Activated CD8-positive, alpha-beta memory T cell treated with anti-CD3 and anti-CD28 coated beads for 4 hours (primary cell): ENCODE measurements at places on chromosomes 11 and 22.

DNA sequence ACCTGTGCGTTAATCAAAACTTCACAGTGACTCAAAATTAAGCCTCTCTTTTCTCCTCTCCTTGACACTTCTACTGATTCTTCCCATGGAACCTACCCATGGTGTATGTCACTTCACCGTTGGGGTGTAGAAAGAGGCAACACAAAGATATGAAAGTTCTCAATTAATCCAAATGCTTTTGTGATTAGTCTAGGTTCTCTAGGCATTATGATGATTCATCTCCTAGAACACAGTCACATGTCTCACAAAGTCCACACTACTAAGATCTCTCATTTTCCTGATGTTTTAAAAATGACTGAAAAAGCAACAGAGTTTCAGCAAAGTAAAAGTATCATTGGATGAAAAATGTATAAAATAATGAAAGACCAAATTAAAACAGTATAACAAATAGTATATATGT is 13.7 kb upstream of the SCGB2A2 start:
- DNase-seq, result no peak

GRCh38 chr22:46783721-46784120 is 21.3 kb downstream of the TBC1D22A start:
- no peak for DNase-seq

DNA sequence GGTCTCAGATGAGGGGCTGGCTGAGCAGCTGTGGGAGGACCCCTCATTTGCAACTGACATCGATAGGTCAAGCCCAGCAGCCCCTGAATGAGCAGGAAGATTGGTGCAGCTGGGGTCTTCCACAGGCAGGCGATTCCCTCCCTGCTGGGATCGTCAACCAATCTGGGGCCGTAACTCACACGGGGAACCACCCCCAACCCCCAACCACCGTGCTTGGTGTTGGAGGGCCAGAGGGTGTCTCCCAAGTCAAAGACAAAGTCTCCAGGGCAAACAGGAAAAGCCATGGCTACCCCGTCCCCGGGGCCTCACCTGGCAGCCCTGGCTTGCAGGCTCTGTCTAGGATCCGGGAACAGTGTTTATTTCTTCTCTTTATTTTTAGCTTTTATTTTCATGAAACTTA is 26.9 kb upstream of the SCUBE1 start:
- no peak for DNase-seq

DNA sequence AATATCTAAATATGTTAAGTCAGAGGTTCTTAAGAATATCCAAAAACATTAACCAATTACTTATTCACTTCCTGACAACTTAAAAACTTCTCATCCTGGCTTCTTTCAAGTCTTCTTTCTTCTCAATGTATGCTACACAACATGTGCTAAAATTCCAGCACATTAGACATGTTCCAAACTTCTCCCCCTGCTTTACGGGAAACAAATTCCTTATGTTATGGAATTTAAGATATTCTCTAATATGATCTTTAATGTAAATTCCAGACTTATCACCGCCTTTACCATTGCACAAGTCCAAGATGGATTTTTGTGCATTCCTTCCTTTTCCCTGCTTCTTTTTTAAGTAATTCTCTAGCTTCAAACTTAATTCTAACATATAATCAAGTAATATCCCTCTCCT is 964.5 kb upstream of the CHORDC1 start:
- DNase-seq, result no peak

- DNase-seq, result no peak
Observed at GRCh38 chr22:17334983-17335382, 34.3 kb upstream of the CECR2 start.

DNA sequence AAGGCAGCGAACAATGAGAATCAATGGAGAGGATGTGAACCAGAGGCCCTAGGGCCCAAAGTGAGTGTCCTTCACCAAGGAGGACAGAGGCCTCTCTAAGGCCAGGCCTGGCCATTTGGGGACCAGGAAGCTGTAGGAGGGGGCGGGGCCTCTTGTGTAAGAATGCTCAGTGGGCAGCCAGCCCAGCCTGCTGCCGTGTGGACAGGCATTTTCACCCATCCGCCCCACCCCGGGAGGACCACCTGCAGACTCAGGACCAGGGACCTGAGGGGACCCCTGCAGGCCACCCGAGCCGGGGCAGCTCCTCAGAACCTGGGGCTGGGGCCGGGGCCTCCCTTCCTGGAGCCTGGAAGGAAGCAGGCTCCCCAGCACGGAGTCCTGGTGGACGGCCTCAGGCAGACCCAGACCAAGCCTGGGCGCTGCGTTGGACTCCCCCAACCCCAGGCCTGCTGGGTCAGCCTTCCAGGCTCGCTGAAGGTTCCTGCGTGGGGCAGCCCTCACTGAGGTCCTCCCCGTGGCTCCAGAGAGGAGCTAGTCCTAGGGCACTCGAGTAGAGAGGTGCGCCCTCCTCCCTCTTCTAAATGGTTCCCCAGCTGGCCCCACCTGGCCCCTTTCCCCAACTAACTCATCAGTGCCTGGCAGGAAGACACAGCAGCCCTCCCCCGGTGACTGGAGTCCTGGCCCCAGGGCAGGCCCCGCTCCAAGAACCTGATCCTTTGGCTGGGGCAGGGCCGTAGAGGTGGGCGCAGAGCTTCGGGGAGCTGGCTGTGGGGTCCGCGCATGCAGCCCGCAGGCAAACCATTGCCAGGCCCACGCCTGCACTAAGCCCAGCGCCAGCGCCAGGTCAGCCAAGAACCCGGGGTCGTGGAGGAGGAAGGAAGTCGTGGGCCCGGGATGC is 1.5 kb upstream of the TRABD start:
- DNase-seq, result no peak

GRCh38 chr11:110850846-110851245 is 138.6 kb upstream of the ARHGAP20 start:
- no peak for DNase-seq

DNA sequence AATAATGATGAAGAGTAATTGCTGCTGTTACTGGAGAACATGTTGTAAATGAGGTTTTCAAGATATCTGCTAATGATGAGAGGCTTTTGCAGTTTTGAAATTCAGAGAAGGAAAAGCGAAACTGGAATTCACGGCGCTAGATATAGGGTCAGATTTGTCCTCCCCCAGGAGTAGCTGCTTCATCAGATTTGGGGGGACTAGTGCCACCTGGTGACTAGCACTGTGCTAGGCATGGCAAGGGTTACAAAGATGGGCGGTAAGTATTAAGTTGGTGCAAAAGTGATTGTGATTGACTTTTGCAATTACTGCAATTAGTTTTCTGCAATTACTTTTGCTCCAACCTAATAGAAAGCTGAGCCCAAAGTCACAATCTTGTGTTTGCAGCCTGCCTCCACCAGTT is 879.9 kb upstream of the TENM4 start:
- no peak for DNase-seq

- DNase-seq, result no peak
Observed at GRCh38 chr11:63494975-63495374, 4.0 kb upstream of the PLAAT5 start.

GRCh38 chr22:46275455-46276122 is 7.8 kb downstream of the TTC38 start:
- no peak for DNase-seq

DNA sequence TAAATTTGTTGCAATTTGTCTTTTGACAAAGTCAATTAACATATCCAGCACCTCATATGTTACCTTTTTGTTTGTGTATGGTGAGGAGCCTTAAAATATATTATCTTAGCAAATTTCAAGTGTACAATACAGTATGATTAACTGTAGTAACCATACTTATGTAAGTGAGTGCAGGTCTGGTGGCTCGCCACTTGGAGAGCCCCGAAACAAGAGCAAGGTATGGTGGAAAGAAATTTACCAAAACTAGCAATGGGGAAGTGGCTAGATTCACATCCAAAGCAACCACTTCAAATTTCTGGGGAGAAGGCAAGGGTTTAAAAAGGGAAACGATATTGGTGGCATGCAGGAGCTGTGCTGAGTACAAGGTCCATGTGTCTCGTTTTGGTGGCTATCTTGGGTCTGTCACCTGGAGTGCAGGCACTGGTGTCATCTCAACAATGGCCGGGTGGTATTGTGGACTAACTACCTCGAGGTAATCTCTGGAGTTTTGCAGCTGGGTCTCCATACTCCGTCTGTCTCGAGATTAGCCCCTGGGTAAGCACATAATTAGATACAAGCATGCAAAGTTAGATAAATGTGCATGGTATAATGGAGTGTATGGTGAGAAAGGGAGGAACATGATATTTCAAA is 8.2 kb upstream of the FNBP4 start:
- no peak for DNase-seq

- no peak for DNase-seq
Observed at GRCh38 chr11:33068611-33069340, 29.4 kb downstream of the TCP11L1 start.

- no peak for DNase-seq
Observed at GRCh38 chr11:67311051-67311555, 7.8 kb downstream of the SSH3 start.

DNA sequence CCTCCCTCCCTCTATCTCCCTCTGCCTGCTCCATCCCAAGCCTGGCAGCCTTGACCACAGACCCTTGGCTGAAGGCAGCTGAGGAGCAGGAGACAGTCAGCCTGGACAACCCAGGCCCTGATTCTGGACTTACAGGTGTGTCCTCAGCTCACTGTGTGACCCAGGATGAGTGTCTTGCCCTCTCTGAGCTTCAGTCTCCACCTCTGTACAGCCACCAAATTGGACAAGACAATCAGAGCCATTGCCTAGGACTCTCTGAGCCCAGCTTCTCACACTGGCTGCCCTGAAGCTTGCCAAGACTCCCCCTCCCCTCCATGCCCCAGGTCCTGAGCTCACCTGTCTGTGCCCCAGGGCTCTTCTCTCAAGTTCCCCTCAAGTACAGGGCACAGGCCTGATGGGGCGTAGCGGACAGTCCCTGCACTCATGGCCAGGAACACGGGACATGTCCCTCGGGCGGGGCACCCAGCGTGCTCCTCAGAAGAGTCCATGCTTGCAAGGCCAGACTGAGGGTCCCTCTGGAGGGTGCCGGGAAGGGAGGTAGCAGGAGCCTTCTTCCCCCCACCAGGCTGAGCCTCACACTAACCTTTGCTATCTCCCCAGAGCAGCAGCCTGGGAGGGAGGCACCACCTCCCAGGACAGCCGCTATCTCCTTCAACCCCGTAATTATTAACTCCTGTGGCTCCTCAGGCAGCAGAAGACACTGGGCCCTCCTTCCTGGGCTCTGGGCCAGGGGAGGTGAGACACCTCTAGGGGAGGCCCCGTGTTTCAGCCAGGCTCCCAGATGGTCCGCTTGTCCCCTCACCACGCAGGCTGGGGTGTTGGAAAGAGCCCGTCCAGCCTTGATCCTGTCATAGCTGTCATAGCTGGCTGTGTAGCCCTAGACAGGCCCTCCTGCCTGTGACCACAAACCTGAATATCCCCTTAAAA is 2.6 kb upstream of the RAB3IL1 start:
- DNase-seq, result no peak

GRCh38 chr11:4580124-4580523 is 1.4 kb upstream of the OR52I2 start:
- no peak for DNase-seq

DNA sequence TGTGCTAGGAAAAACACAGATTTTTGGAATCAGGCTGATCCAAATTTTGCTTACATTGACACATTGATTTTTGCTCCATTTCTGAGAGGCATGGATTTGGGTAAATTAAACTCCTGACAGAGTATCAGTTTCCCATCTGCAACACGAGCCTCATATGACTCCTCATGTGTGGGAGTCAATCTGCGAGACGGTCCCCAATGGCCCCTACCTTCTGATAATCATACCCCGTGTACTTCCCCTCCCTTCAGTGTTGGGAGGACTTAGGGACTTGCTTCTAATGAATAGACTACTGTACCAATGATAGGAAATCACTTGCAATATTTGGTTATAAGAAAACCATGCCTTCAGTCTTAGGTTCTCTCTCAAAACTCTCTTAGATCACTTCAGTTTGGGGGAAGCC is 302.7 kb downstream of the ETS1 start:
- DNase-seq, result no peak

- no peak for DNase-seq
Observed at GRCh38 chr22:50607659-50608020, 7.0 kb downstream of the MAPK8IP2 start.

- no peak for DNase-seq
Observed at GRCh38 chr11:640021-640706, 3.1 kb downstream of the DRD4 start.

DNA sequence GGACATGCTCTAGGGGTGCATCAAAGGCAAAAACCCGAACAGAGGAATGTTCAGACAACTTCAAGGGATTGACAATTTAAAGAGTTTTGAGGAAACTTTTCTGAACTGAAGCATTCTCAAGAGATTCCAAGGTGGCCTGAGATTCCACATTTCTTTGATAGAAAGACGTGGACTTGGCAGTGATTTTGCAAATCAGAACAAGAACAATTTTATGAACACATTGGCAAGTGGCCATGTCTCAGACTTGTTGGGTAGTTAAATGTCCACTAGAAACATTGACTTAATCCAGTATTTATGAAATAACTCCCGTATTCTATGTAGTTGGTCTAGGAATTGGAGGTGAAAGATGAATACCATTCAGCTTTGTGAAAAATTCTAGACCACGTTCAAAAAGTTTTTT is 13.8 kb downstream of the NCAM1 start:
- no peak for DNase-seq

DNA sequence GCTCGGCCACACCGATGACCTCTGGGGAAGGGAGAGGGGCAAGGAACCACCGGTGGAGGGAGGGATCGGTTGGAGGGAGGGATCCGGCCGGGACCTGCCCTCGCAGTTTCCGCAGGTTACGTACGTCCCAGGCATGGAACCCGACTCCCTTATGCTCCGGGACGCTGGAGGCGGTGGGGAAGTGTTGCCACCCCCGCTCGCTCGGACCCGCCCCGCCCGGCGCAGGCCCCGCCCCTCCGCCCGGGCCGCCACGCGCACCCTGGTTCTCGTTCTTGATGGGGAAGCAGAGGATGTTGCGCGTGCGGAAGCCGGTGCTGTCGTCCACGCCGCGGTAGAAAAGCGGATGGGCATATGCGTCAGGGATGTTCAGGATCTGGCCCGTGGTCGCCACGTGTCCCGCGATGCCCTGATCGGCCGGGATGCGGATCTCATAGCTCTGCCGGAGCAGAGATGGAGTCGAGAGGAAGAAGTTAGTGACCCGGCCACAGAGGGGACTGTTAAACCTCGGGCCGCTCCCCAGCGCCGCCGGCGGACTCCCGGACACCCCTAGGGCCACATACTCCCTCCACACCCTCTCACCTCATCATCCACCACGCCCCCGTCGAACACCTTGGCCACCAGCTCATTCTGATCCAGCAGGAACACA is 89.8 kb downstream of the PDE2A start:
- DNase-seq, result peak; percentile 36

DNA sequence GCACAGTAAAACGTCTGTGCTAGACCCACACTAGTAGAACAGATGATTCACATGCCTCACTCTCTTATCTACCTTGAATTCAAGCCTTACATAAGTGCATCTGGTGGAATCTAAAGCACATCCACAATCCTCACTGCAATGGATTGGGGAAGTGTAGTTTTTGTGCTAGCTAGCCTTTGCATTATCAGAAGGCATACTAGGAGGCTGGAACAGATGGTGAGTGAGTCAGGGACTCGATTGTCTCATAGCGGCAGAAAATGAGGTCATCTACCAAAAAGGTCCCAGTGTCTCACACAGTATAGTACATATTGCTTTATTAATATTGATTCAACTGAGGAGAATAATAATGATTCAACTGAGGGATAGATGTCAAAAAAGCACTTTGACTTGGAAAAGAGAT is 9.3 kb downstream of the MSANTD4 start:
- no peak for DNase-seq

GRCh38 chr11:4546878-4547277 is 1.9 kb downstream of the OR52M1 start:
- no peak for DNase-seq
